ENCODE measurements at places on chromosomes 5 and 9.
A peak's percentile ranks its signal among the peaks of the same experiment; 100 is the strongest.

DNA sequence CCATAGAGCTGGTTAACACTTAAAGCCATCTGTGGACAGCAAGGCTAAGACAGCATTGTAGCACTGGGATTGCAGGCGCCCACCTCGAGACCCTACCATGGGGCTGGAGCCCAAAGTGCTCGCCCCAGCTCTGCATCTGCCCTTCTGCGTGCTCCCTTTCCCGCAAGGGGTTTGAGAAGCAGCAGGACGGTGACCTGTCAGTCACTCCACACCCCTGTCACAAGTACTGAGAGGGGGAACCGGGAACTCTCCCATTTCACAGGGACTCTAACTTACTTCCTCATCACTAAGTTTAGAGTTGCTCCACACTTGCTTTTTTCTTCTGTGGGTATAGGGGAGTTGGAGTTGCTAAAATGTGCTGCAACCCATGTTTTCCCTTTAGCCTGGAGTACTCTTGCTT lies 273.2 kb downstream of the SMARCA2 start:
- DNase-seq: no peak

- no peak for DNase-seq
Observed at GRCh38 chr9:108803428-108804065, 52.2 kb downstream of the ACTL7B start.

- DNase-seq: no peak
Observed at GRCh38 chr5:153835891-153836515, 202.7 kb downstream of the FAM114A2 start.

- no peak for DNase-seq
Observed at GRCh38 chr5:109005297-109006009, 257.8 kb downstream of the FER start.

DNA sequence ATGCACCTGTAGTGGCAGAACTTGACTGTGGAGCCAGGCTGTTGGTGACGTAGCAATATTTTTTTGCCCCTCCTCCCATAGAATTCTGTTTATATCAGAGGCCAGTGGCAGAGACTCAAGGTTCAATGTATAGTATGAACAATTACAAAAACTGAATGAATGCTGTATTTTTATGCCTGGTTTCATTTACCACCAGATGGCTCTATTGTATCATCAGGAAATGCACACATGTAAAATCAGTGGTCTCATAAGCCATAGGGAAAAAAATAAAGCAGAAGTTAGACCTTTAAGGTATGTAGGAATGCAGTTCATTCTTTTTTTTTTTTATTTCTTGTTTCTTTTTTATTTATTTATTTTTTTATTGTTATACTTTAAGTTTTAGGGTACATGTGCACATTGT lies 43.6 kb downstream of the CCDC192 start:
- peak; percentile 32 for DNase-seq

- no peak for DNase-seq
Observed at GRCh38 chr9:36940500-36940853, 93.6 kb downstream of the PAX5 start.

DNA sequence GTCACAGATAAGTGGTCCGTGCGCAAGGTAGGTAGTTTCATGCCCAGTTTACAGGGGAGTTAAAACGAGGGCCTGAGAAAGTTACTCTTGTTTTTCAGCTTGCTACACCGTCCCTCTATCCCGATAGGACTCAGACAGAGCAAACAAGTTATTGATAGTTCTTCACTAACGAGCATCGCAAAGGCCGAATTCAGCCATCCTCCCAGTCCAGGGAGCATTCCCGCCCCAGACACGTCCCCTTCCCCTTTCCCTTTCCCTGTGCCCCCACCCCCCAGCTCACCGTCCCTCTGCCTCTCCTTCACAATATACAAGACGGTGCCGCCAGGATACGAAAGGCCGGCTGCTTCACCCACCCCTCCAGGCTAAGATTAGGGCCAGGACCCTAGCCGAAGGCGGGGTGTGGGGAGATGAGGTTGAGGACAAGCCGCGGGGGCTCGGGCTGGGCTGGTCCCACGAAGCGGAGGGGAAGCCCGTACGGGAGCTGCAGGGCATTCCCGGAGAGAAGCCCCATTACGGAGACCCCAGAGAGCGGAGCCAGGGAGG lies 599 bp downstream of the KIAA1191 start:
- peak; percentile 16 for DNase-seq

DNA sequence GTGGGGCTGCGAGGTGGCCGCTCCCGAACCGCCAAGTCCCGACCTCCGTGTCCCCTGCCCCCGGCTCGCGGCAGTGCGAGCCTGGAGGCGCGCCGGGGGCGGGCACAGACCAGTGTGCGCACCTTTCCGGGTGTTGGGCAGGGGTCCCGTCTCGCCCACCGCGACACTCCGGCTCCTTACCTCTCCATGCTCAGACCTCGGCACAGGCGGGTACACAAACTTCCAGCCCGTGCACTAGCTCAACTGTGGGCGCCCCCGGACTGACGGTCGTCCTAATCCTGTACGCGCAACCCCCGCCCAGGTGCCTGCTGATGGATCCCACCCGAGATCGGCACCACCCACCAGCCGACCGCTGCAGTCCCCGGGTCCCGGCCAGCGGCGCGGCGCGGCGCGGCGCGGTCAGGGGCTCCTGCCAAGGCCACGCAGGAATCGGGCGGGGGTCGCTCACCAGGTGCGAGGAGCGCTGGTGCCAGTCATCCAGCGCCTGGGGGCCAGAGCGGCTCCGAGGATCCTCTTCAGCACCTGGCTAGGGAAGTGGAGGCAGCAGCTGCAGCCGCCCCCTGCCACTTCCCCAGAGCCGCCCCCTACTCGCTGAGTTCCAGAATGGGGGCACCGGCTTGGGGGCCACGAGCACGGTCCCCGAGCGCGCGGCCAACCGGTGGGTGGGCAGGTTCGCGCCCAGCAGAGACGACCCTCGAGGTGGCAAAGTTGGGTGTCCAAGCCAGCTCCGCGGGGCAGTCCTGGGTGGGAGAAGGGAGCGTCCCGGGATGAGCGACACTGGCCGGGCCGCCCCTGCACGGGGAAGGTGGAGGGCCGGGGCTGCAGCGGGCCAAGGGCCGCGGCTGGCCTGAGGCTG lies 511 bp downstream of the SEMA5A start:
- DNase-seq: no peak

- no peak for DNase-seq
Observed at GRCh38 chr5:146860213-146860893, 18.2 kb downstream of the PPP2R2B start.

GRCh38 chr5:31328040-31328733 lies 134.7 kb downstream of the CDH6 start:
- DNase-seq: no peak

DNA sequence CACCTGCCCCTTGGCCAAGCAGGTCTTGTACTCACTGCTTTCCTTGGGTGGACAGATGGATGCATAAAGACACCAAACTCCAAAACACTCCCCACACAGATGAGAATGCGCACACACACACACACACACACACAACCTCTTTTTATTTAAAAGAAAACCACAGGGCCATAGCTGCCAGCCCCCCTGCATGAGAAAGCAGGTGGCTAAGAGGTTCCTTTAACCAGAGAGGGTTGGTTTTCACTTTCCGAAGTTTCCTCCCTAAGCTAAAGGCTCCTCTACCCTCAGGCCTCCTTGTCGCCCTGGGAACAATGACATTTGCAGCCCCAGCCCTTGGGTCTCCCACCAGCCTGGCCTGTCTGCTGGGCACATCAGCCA lies 11.1 kb downstream of the NR5A1 start:
- DNase-seq: no peak

DNA sequence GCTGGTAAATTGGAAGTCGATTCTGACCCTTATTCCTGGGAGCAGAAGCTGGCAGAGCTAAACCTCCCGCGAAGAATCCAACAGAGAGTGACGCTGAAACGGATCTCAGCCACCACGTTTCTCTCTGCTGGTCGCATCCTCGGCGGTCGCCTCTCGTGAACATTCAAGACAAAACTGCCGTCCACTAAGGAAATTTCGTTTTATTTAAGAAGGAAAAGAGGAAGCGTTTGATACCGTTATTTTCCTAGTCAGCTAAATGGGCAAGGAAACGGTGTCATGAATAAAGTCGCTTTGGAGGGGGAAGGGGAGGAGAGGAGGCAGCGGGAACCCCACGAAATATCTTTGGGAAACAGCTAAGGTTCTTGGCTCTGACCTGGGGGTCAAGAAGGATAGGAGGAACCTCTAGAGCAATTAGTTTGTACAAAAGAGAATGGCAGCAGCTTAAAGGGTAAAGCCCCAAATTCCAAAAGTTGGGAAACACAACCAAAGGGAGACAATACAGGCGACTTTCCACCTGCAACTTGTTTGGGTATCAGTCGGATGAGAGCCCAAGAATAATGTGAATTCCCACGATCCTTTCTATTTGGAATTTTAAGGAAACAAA lies 1.9 kb downstream of the FOXB2 start:
- no peak for DNase-seq

GRCh38 chr5:117246424-117246823 lies 671.8 kb upstream of the SEMA6A start:
- no peak for DNase-seq

DNA sequence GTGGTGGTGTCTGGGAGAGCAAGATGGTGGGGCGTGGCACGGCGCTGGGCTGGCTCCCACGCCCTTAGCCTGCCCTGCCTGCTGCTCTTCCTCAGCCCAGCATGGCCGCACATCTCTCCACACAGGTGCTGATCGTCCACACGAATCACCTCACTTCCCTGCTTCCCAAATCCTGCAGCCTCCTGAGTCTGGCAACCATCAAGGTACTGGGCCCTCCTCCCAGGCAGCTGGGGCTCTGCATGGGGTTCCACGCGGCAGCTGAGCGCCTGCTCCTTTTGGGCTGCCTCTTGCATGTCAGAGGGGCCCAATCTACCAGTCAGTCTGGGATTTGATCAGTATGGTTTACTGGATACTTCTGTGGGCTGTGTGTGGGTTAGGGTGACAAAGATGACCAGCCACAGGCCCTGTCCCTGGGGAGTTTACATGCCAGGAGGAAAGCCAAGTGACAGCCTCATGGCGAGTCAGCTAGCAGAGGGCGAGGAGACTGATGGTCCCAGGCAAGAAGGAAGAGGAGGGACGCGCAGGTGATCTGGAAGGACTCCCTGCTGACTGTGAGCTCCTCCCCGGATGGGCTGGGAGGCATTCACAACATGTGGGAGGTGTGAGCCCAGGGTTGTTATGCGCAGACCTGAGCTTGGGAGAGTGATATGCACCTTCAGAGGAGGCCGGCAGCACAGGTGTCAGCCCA lies 6.0 kb downstream of the LRSAM1 start:
- DNase-seq: no peak

GRCh38 chr5:179023528-179024189 lies at the start of gene ZNF879:
Gene ZNF879 (plus strand): TSS chr5:179023804. CDS start chr5:179025005, 1,201 bp downstream.
- peak; percentile 89 for DNase-seq

GRCh38 chr9:1916655-1917054 lies 98.5 kb upstream of the SMARCA2 start:
- no peak for DNase-seq

DNA sequence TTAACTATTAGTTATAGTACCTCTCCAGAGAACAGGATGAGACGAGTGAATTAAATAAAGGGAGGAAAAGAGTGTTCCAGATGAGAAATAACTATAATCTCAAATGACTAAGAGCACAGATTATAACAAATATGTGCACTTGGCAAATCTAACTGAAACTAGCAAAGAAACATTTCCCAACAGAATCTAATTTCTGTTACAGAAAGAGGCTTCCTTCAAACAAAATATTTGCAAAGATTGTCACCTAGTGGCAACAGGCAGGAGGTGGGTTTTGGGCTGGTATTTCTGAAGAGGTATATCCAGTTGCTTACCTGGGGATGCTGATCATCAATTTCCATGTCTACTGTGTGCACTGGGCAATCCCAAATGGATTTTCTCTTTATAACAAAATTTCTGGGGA lies 5.6 kb upstream of the SPDL1 start:
- DNase-seq: no peak

GRCh38 chr5:74409166-74409706 lies 231.3 kb downstream of the ENC1 start:
- DNase-seq: no peak

Measured in hepatic stellate cell (primary cell).